ENCODE measurements at places on chromosomes 1 and 21.
A peak's percentile ranks its signal among the peaks of the same experiment; 100 is the strongest.

GRCh38 chr1:61227857-61228550 is 145.6 kb downstream of the NFIA start:
- peak; percentile 21 for DNase-seq

DNA sequence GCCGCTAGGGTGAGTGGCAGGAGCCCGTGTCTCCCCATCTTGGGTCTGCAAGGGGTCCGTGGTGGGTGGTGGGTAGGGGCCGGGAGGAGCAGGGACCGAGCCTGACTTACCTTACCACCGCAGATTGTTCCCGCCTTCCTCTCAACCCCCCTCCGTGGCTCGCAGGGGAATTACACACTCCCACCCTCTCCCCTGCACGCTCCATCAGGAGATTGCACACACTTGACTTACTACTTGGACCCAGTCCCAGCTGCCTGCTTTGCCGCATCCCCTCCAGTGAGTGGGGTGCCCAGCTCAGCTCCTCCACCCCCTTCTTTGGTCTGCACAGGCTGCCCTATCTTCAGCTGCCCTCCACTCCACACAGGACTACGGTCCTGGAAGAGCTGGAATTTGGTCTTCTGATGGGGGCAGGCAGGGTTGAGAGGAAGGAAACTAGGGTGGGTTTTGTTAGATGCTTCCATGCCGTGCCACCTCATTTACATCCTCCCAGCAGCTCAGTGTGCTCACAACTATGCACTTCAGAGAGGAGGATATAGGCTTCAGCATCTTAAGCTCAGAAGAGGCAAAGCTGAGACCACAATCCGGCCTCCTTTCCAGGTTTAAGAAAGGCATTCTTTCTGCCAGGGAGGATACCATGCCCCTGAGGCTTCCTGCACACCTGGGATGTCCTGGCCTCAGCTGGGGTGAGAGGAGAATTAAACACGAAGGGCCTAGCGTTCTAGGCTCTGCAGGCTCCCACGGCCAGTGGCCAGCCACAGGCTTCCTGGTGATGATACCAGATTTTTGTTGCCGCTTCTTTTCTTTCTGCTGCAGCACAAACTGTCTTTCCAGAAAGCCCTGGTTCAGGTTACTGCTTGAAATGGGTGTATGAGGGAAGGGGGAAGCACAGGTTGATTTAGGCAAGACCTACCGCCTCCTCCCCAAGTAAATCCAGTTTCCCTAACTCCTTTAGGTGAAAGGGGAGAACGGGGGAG is 2.3 kb downstream of the KCNC4 start:
- no peak for DNase-seq

- DNase-seq = peak; percentile 76
These were observed 707 bp upstream of the KLHL21 start for GRCh38 chr1:6603238-6603914.

DNA sequence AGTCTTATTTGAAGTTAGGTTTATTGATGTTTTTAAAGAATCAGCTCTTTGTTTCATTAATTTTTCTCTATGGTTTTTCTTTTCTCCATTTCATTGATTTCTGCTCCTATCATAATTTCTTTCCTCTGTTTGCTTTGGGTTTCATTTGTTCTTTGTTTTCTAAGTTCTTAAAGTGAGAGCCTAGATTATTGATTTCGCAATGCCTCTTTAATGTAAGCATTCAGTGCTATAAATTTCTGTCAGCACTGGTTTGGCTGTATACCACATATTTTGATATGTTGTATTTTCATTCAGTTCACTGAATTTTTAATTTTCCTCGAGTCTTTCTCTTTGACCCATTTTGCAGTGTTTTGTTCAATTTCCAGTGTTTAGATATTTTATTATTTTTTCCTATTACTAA is 68.7 kb downstream of the DNAH14 start:
- no peak for DNase-seq

DNA sequence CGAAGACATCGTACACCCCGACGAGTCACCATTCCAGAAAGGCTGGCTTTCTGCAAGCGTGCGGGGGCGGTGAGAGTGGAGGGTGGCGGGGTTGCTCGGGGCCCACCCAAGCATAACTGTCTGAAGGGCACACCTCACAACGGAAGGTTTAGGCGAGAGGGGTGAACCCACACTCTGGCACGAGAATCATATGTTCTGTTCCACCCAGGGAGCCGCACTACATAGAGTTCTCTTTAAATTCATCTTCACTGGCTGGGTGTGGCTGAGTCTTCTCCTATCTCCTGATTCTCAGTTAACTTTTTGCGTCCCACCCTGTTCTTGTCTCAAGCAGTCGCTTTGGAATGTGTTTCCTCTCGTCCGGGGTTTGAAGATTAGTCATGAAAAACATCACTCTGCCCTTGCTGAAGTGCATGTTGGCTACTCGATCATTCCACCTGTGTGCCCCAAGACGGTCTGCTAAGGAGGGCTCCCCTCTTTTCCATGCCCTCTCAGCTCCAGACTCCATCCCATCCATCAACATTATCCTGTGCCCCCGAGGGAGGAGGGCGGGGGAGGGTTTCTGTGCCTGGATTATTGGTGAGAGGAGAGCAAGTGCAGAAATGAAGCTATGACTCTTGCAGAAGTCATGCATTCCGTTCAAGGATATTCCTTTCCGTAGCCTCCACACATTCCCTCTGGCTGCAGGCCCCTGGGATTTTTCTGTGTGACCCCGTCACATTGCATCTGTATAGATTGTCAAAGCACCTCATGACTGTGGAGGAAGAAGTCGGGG is 53.5 kb upstream of the CD34 start:
- DNase-seq = peak; percentile 53

GRCh38 chr21:19368944-19369343 is 965.4 kb upstream of the TMPRSS15 start:
- DNase-seq = no peak

DNA sequence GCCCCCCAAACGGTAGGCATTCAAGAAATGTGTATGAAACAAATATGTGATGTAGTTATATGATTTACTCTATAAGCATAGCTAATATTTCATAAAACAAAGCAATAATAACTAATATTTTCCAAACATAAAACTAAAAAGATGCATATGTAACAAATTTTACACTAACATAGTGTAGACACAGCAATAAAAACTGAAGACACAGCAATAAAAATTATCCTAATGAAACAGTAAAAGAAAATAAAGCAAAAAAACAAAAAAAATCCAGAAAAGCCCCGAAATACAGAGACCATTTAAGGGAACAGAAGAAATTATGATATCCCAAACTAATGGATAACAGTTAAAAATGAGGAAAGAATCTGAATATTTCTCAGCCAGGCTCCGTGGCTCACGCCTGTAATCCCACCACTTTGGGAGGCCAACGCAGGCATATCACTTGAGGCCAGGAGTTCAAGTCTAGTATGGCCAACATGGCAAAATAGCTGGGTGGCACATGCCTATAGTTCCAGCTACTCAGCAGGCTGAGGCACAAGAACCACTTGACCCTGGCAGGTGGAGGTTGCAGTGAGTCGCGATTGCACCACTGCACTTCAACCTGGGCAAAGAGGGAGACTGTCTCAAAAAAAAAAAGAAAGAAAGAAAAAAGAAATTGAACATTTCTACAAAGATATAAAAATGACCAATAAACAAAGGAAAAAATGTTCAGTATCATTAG is 38.2 kb upstream of the PSMG1 start:
- no peak for DNase-seq

- no peak for DNase-seq
These were observed 247.0 kb upstream of the POU3F1 start for GRCh38 chr1:38293567-38293966.

DNA sequence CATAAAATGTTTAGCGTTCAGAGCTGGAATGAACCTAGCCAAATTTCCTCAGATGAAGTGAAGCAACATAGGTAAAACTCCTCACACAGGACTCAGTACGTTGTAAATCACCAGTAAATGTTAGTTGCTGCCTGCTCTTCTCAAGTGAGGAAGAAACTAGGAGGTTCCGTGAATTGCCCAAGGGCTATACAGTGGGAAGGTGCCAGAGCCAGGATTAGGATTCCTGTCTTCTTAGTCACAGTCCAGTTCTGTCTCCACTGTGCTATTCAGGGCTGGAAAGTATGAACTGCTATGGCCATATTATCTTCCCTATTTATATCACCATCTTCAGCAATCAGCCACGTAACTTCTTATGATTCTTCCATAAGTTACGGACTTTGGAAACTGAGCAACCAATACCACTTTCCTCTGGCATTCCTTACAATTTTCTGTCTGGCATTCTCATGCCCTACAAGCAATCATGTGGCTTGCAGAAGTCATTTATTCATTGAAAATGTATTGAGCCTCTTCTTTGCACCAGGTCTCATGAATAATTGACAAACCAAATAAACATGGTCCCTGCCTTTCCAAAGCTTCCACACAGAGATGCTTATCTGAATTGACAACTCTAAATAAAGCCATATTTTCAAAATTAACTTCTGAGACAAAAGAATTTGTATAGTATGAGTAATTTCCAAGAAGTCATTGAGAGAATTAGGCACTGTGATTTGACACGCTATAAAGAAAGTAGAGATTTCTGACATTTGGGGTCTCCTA is 271.6 kb upstream of the SGIP1 start:
- no peak for DNase-seq

DNA sequence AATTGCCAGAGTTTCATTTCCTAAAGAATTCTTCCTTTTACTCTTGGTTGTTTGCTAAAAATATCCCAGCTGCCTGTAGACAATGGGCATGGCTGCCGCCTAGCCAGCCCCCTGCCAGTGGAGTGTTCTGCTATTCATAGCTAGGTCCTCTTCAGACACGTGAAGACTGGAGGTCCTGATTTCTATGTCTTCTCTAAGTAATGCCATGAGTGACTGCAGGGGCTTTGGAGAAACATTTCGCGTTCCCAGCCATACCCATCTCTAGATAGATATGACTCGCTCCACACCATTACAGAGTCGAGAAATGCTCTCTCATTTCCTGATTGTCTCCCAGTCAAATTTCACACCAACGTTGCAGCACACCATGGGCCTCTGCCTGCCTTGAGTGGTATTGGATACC is 99.5 kb upstream of the BACE2 start:
- no peak for DNase-seq

DNA sequence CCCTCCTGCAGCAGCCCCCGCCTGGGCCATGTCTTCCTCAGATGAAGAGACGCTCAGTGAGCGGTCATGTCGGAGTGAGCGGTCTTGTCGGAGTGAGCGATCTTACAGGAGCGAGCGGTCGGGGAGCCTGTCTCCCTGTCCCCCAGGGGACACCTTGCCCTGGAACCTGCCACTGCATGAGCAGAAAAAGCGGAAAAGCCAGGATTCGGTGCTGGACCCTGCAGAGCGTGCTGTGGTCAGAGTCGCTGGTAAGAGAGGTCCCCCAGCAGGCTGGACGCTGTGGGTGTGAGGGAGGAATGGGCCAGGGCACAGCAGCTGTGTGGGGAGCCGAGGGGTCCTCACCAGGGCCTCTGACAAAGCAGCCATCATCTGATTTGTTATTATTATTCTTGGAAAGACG is 58.0 kb downstream of the NDUFS5 start:
- no peak for DNase-seq

- DNase-seq = no peak
These were observed 1.5 kb downstream of the CELF3 start for GRCh38 chr1:151714820-151715725.

DNA sequence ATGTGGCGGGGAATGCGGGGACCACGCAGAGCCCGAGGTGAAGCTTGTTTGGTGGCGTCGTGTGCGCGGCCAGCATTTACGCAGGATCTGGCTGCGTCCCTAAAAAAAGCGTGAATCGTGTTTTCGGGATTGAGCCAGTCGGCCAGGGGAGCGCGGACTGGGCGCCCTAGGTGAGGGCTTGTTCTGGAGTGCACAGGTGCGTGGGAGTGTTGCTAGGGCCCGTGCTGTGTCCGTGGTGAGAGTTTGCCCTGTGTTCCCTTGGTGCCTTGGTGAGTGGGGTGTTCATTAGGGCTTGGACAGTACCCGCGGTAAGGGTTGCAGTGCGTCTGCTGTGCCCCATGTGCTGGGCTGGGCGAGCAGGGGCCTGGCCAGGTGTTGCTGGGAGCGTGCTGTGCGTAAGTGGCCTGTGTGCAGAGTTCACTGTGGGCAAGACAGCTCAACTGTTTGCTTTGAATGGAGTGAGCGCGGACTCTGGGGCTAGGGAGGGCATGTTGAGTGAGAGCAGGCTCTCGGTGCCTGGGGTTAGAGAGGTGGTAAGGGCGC is 673 bp downstream of the CD46 start:
- DNase-seq = peak; percentile 30

- no peak for DNase-seq
These were observed 23.3 kb downstream of the RIMKLA start for GRCh38 chr1:42403880-42404400.

DNA sequence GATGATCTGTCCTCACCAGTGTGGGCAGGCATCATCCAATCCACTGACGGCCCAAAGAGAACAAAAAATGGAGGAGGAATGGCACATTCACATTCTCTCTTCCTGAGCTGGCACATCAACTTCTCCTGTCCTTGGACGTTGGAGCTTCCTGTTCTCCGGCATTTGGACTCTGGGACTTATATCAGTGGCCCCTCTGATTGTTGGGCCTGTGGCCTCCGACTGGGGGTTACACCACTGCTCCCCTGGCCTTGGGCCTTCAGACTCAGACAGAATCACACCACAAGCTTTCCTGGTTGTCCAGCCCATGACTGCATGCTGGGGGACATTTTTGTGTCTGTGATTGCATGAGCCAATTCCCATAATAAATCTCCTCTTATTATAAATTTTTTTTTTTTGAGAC is 20.1 kb downstream of the IFNLR1 start:
- no peak for DNase-seq

GRCh38 chr21:32626621-32627196 is 14.5 kb upstream of the CFAP298 start:
- no peak for DNase-seq

DNA sequence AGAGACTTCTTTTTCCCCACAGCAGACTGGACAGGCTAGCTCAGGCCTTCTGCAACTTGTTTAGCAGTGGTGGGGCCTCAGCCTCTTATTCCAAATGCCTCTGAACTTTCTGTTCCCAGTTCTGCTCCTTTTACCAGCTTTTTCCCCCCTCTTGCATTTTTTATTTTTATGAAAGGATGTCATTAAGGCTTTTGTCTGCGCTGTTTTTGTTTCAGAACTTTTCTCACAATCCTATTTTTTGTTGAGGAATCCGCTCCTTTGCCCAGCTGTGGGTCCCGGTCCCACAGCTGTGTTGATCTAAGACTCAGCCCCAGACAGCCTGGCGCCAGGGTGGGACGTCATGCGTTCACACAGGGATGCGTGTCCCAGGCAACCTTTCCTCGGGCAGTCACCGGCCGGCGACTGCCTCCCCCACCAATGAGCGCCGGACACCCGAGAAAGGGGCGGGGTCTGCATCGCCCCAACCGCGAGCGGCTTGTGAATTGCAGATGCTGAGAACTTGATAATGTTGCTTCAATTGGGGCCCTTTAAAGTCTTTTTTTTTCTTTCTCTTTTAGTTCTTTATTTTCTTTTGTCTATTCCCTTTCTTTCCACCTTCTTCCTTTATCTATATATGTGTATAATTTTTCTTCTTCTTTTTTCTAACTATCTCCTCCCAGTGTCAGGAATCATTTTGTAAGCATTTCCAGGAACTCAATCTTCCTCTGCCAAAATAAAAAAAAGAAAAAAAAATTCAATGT is 3.0 kb upstream of the ID3 start:
- DNase-seq = peak; percentile 100

- DNase-seq = no peak
These were observed 44.7 kb upstream of the LRRC7 start for GRCh38 chr1:69523032-69523431.
